Stimulated activated CD8-positive, alpha-beta memory T cell treated with anti-CD3 and anti-CD28 coated beads, Interleukin-2, amount 100 ng/mL, for 1 hour (primary cell): ENCODE measurements at places on chromosomes 5 and 9.
A peak's percentile ranks its signal among the peaks of the same experiment; 100 is the strongest.

- DNase-seq, result no peak
These were observed 518.2 kb downstream of the TLR4 start for GRCh38 chr9:118222375-118222774.

GRCh38 chr5:152523964-152524363, 118.9 kb upstream of the NMUR2 start:
- no peak for DNase-seq

- DNase-seq, result no peak
These were observed 703.5 kb upstream of the RGMB start for GRCh38 chr5:98069876-98070512.

- no peak for DNase-seq
These were observed 53.1 kb downstream of the NDUFS4 start for GRCh38 chr5:53613536-53613935.

DNA sequence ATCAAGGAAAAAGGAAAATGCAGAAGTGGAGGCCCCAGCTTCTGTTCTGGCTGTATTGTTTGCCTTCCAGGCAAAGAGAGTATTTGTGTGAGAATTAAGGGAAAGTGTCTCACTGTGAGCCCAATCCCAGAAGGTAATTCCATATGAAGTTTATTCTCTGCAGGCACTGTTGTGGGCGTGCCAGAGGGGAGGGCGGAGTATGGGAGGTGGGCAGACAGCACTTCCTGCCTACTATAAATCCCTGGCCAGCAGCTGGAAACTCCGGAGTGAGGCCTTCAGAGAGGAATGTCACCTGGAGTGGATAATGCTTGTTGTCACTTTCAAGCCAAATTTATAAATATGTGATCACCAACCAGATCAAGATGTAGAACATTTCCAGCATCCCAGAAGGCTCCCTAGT, 209.5 kb downstream of the ARHGAP26 start:
- DNase-seq, result no peak

DNA sequence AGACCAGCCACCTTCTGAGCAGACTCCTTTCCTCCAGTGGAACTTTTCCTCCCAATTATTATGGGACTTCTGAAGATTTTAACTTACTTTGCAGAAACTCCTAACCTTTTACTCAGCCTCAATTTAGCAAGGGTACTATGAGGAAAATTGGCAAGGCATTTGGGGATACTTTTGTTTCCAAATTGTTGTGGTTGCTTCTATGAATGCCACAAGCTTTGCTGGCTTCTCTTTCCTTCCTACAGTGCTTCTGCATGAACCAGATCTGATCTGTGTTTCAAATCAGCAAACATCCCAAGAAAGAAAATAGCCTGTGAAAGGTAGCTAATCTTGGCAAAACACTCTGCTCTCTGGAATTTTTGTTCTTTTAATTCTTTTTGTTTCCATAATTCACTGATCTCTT, 57.3 kb upstream of the TAF11L2 start:
- no peak for DNase-seq

GRCh38 chr9:130542457-130543228, 36.7 kb upstream of the FUBP3 start:
- DNase-seq, result no peak

- no peak for DNase-seq
These were observed 715.2 kb upstream of the ZNF608 start for GRCh38 chr5:125461641-125462072.

- no peak for DNase-seq
These were observed 141.9 kb downstream of the SLC12A2 start for GRCh38 chr5:128225245-128226030.

- no peak for DNase-seq
These were observed 453.3 kb downstream of the ELAVL2 start for GRCh38 chr9:23372703-23373102.

DNA sequence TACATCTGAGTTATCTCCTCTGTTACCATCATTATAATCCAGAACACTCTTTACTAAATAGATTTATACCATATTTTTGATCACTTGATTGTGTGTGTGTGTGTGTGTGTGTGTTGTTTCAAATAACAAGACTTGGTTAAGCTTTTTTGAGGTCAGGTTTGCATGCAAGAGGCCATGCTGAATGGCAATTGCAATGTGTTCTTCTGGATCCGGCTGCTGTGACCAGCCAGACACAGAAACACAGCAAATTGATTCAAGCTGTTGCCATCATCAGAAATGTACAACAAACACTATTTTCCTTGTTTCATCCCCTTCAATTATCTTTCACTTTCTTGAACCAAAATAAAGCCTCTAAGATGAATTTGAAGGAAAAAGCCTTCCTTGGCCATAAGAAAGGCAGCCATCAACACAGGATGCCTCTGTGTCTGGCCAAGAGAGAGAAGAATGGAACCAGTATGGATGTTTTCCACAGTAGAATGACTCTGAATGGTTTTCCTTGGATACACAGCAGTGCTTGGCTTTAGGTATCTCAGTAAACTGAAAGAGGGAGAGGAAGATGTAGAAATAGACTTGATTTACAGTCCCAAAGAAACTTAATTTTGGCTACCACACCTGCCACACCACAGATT, 53.9 kb downstream of the DPYSL3 start:
- no peak for DNase-seq

DNA sequence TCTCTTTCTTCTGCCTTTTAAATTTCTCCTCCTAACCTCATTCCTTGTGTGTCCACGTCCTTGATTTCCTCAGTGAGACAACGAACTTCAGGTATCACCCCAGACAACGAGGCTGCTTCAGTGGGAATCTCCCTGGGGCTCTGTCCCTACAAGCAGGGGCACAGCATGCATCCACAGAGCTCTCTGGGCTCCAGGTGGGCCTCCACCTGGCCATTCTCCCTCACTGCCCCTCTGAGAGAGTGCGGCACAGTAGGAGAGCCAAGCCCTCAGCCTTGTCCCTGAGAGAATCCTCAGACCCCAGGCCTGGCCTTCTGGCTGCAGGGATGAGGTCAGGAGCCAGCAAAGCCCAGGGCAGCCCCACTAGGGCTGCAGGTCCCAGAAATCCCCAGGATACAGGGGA, 105.3 kb downstream of the LHFPL2 start:
- no peak for DNase-seq

DNA sequence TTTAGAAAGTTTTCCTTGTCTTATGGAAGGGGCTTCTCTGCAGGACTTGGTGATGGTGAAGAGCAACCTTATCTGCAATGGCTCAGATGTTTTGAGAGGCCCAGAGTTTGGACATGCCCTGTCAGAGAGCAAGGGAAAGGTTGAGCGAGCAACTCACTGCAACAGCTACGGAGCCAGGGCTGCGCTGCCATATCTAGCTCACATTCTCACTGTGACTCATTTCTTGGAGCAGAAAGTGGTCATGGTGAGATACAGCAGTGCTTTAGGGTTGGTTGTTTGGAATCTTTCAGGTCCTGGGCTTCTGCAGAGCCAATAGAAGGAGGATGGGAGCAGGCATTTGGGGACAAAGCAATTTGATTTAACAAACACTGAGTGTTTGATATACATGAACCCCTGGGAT, 12.3 kb downstream of the GLRA1 start:
- no peak for DNase-seq

DNA sequence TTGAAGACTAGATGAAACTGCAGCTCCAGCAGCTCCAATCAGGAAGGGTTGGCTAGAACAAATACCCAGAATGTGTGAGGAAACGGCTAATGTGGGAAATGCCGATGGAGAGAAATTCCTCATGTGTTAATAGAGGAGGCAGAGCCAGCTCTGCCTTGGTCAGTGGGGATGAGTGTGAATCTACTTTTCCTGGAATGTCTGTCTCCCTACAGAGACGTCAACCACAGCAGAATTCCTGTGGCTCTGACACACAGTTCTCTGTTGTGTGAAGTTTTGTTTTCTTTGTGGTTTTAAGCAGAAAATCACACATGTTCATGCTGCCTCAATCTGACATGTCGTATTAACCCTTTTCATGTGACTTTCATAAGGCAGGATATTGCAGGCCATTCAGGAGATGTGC, 476.6 kb upstream of the WWC1 start:
- no peak for DNase-seq

DNA sequence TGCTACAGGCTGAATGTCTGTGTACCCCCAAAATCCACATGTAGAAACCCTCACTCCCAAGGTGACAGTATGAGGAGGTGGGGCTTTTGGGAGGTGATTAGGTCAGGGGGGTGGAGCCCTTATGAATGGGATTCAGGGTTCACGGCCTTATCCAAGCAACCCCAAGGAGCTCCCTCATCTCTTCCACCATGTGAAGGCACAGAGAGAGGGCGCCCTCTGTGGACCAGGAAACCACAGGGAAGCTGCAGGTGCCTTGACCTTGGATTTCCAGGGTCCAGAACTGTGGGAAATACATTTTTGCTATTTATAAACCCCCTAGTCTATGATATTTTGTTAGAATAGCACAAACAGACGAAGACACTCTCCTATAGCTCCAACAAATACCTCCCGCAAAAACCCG, 53.6 kb upstream of the IRX2 start:
- DNase-seq, result no peak

GRCh38 chr9:105206821-105207699, 37.4 kb upstream of the SLC44A1 start:
- no peak for DNase-seq

DNA sequence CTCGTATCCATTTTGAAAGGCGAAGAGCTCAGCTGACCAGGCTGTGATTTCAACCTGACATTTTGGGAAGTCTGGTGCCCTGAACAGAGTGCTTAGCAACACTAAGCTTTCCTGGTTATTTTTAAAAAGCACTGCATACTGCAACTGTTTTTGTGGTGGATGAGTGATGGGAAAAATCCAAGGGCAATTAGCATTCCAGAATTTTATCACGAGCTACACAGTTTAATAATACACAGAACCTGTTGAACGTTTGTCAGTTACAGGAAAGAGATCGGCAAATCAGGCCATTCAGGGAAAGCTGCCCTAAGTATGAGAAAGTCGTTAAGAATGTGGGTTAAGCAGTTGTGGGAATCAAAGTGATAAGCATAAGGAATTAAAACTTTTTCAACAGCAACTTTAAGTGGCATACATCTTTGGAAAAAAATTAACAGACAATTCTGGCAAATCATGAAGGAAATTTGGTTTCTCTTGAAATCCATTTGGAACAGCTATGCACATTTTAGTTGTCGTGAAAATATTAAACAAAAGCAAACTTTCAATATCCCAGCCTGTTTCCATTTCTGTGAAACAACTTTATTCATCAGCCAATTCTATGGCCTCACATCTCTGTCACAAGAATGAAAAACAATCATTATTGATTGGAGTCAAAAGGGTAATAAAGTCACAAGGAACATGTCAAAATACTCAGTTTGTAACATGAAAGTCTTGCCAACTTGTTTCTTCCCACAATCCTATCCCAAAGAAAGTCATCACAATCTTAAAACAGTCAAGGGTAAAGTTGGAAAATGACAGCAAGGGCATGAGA, 25.7 kb downstream of the PUM3 start:
- no peak for DNase-seq

DNA sequence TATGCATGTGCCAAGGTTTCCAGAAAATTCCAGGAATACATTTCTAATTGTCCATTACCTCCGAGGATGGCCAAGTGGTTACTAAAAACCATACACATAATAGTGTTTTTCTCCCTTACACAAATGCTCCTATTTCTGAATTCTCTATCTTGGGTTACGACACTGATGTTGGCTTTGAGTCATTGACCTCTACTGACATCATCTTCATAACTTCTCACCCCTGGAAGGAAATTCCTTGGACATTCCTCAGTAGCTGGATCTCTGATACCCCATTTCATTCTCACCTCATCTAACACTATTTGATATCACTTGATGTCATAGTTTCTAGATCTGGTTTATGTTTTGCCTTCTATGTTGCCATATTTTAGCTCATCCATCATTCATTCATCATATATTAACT, 287.2 kb downstream of the CTNND2 start:
- no peak for DNase-seq

- DNase-seq, result no peak
These were observed 224.6 kb upstream of the PLPPR1 start for GRCh38 chr9:100803956-100804355.

DNA sequence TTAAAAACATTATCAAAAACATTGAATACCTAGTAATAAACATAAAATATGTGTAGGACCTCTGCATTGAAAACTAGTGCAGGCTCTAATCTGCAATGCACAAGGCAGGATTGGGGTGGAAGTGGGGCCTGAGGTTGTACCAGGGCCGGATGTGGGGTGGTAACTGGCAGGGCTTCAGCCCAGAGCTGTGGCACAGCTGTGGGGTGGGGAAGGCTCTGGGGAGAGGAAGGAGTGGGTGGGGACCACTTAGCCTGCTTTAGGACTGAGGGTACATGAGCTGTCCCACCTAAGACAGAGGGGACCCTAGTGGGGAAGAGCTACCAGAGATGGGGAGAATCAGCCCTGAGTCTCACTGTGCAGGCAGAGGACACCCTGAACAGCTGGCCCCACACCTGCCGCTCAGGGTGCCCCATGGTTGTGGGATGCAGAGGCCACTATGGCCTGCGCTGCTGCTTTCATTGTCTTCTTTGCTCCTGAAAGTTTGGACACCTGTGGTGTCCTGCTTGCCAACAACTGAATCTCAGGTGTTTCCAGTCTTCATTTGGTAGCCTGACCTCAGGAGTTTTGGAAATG, 311.4 kb downstream of the TLE4 start:
- peak; percentile 33 for DNase-seq

DNA sequence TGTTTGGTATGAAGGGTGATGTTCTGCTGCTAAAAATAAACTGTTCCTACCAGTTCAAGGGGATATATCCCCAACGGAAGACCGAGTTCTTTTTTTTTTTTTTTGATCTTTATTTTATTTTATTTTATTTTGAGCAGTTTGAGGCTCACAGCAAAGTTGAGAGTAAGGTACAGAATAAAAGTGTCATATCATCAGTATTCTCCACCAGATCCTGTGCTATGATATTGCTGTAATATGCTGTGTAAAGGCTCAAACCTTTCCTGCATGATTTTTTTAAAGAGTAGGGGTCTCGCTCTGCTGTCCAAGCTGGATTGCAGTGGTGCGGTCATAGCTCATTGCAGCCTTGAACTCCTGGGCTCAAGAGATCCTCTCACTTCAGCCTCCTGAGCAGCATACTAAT, 34.8 kb upstream of the DHFR start:
- no peak for DNase-seq

- no peak for DNase-seq
These were observed 117.5 kb downstream of the FSTL4 start for GRCh38 chr5:133494923-133495246.

DNA sequence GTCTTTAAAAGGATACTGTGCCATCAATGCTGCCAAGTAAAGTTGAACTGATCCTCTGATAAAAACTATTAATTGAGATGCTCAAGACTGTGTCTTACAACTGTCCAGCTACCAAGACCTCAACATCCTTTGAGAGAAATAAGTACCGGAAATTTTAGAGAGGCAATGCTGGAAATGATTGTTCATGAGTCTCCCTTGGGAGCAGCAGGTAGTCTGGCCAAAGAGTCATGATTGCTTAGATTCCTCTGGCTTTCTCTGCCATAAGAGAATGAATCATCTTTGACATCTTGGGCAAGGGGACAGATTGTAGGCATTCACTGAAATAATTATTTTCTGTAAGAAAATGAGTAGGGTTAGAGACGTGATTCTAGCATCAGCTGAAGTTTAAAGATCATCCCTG, 466.6 kb upstream of the DAB2 start:
- DNase-seq, result no peak
